Stimulated activated CD8-positive, alpha-beta memory T cell treated with anti-CD3 and anti-CD28 coated beads, Interleukin-15, amount 100 ng/mL, for 48 hours (primary cell): ENCODE measurements at places on chromosomes 2 and 18.

DNA sequence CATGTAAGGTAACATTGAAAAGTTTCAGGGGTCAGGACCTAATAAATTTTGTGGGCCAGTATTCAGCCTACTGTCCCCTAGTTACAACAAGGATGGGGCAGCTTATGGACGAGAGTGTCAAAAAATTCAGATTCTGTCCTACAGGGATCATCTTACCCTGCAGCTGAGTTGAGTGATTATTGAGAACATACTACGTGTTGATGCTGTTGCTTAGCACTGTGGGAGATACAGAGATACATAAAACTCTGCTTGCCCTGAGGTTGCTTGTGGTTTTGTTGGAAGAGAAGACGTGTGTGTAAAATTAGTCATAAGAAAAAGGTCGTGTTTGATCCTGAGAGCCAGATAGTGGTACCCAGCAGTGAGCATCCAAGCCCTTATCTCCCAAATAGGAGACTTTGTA lies 253.2 kb downstream of the NEDD4L start:
- DNase-seq: no peak

GRCh38 chr2:206004004-206004693 lies 81.8 kb downstream of the INO80D start:
- DNase-seq: no peak

DNA sequence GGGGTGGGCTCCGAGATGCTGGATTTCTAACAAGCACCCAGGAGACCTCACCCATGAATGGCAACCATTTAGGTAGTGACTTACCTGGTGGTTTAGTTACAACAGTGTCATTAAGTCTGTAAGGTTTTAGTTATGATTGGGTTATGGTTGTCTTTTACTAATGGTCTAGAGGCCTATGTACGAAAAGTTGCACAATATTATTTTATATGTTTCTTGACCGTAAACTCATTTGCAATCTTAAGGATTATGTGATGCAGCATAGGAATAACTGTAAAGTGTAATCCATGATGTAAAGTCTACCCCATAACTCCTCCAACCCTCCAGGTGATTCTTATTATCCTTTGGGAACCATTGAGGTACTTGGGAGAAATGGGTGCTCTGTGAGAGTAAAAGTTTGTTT lies 155.4 kb upstream of the ZEB2 start:
- no peak for DNase-seq

- no peak for DNase-seq
Measured at GRCh38 chr18:36397033-36397432, 99.5 kb downstream of the FHOD3 start.

GRCh38 chr2:39216346-39217191 lies 27.2 kb downstream of the CDKL4 start:
- DNase-seq: peak; percentile 57
